Activated T-helper 2 cell treated with anti-CD3 and anti-CD28 coated beads, Interferon-gamma antibody, Interleukin-2, Interleukin-4, amounts not matched to agents 10 μg/mL and 5 μg/mL and 100 μg/mL, durations not matched to agents 14 hours and 24 hours and 36 hours (primary cell): ENCODE measurements at places on chromosomes 13 and 19. TPM values are rescaled to one million over a fixed set of nuclear protein-coding genes. Genes with fewer than 3 reads are reported as not detected.
A peak's percentile ranks its signal among the peaks of the same experiment; 100 is the strongest.

B3GLCT gene
- 4.3 and 4.7 TPM in 2 replicates for total RNA-seq

- no peak for DNase-seq
- H3K4me3 ChIP-seq: no peak overlapping the region
- H3K36me3 ChIP-seq: no peaks in the 10 kb centered on the region
- H3K27ac ChIP-seq: no peak overlapping the region
These were observed 19.5 kb upstream of the ARL11 start for GRCh38 chr13:49608651-49609331.

GRCh38 chr19:4352701-4353121, 9.3 kb downstream of the MPND start:
- no peaks in the 10 kb centered on the region for H3K27me3 ChIP-seq
- no peak for DNase-seq
- H3K27ac ChIP-seq: no peak overlapping the region
- no peaks in the 10 kb centered on the region for H3K4me1 ChIP-seq
- peaks cover 15% of the 10 kb centered on the region for H3K36me3 ChIP-seq

DNA sequence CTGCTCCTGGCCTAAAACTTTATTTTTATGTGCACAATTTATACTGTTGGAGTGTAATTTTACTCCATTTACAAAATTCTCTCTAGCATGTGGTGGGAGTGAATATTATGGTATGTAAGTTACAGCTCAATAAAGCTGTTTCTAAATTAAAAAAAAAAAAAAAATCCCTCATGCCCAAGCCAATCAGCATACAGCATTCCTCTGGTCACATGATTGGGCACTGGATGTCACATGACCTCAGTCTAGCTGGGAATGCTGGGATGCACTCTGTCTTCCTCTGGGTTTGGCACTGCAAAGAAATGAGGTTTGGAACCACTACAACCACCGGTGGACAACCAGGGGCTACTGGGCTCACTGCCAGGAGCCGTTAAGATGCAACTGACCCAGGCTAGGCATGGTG, 67.6 kb downstream of the ZNF557 start:
- H3K27ac ChIP-seq: no peak overlapping the region
- no peaks in the 10 kb centered on the region for H3K36me3 ChIP-seq
- DNase-seq: no peak
- no peaks in the 10 kb centered on the region for H3K27me3 ChIP-seq
- H3K4me3 ChIP-seq: no peak overlapping the region

TYROBP gene
- 0.39 TPM in 1 of 2 replicates, not detected in the other for total RNA-seq

GRCh38 chr13:64866331-64866730, 2363.8 kb downstream of the PCDH9 start:
- no peak overlapping the region for H3K4me3 ChIP-seq
- no peaks in the 10 kb centered on the region for H3K27me3 ChIP-seq
- H3K4me1 ChIP-seq: no peaks in the 10 kb centered on the region
- no peak for DNase-seq
- H3K36me3 ChIP-seq: no peaks in the 10 kb centered on the region
- H3K27ac ChIP-seq: no peak overlapping the region

ZNF433 gene
- total RNA-seq: 0.55 TPM in 2 replicates

APLP1 gene
- total RNA-seq: 1.2 and 1.4 TPM in 2 replicates

GRCh38 chr19:4303819-4304537, 420 bp upstream of the FSD1 start:
- H3K36me3 ChIP-seq: peaks cover 4% of the 10 kb centered on the region
- H3K27me3 ChIP-seq: no peaks in the 10 kb centered on the region
- H3K4me3 ChIP-seq: peak overlapping the region; percentile 66
- peaks cover 25% of the 10 kb centered on the region for H3K4me1 ChIP-seq
- H3K27ac ChIP-seq: peak overlapping the region; percentile 67

GFY gene
- not detected in 2 replicates for total RNA-seq

GRCh38 chr19:3506384-3507340, 551 bp downstream of the FZR1 start:
- H3K27ac ChIP-seq: peak overlapping the region; percentile 86
- H3K4me1 ChIP-seq: peaks cover 33% of the 10 kb centered on the region

- no peak overlapping the region for H3K4me3 ChIP-seq
- H3K36me3 ChIP-seq: peaks cover 20% of the 10 kb centered on the region
- no peak for DNase-seq
- H3K27ac ChIP-seq: no peak overlapping the region
- H3K27me3 ChIP-seq: no peaks in the 10 kb centered on the region
These were observed 30.0 kb upstream of the KBTBD7 start for GRCh38 chr13:41224113-41225110.

- H3K27ac ChIP-seq: no peak overlapping the region
- no peak for DNase-seq
- H3K36me3 ChIP-seq: no peaks in the 10 kb centered on the region
- peaks cover 34% of the 10 kb centered on the region for H3K27me3 ChIP-seq
These were observed 66.7 kb downstream of the FAM216B start for GRCh38 chr13:42847891-42848663.

CEACAM6 gene
- not detected in 2 replicates for total RNA-seq

SPRED3 gene
- total RNA-seq: 3.2 TPM in 2 replicates

GRCh38 chr13:22092791-22093560, 422.1 kb downstream of the FGF9 start:
- peaks cover 6% of the 10 kb centered on the region for H3K4me1 ChIP-seq
- no peak overlapping the region for H3K4me3 ChIP-seq
- DNase-seq: no peak
- H3K27ac ChIP-seq: no peak overlapping the region

- no peak for DNase-seq
- peaks cover 7% of the 10 kb centered on the region for H3K4me1 ChIP-seq
- H3K4me3 ChIP-seq: no peak overlapping the region
- H3K27ac ChIP-seq: no peak overlapping the region
These were observed 14.3 kb upstream of the ZNF541 start for GRCh38 chr19:47587295-47587694.
